Gastroesophageal sphincter (tissue), 4 donors: ENCODE measurements at places on chromosomes 7 and 10.

DNA sequence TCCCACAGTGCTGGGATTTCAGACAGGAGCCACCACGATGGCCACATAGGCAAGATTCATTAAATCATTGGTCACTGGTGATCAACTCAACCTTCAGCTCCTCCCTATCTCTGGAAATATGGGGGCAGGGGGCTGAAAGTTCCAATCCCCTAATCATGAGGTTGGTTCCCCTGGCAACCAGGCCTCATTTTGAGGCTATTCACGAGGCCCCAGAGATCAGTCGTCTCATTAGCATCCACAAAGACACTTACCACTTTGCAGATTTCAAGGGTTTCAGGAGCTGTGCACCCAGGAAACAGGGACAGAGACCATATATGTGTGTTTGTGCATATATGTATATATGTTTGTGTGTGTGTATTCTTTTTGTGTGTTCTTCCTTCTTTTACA lies 7.7 kb upstream of the GUSB start:
- ATAC-seq, result no peak

GRCh38 chr10:88077977-88078376 lies 214.6 kb downstream of the PTEN start:
- no peak for ATAC-seq

GRCh38 chr7:99083068-99083651 lies 60.7 kb downstream of the SMURF1 start:
- ATAC-seq, result no peak

DNA sequence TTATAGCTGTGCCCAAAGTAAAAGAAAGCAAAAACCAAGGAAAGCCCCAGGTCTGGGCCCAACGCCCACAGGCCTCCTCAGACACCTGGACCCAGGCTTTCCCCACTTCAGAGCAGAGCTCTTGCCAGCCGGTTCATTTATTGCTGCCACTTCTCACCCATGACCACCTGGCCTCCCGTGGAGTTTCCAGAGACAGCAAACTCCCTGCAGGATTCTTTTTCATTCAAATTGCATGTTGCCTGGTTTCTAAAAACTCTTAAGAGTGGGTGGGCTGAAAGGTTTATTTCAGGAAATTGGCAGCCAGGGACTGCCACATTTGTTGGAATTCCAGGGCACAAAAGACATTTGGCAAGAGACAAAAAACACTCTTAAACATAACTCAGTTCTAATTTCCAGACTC lies 4.7 kb downstream of the VOPP1 start:
- ATAC-seq, result no peak

DNA sequence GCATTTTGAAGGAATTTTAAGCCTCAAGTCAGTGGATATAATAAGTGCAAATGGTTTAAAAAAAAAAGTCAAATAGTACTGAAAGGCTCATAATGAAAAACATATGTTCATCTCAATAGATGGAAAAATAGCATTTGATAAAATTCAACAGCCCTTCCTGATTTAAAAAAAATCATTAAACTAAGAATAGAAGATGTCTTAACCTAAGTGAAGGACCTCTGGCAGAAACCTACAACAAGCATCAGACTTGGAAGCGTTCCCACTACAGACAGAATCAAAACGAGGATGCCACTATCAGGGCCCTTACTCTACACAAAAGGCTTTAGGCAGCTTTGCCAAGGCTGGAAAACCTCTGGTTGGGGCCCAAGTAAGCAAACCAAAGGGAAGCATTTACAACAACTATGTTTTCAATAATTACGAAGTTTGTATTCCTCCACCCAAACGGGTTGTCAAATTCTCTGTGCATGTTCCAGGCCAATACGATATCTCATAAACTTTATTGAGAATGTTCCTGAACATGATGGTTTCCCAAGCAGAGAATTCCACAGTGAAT lies 45.1 kb downstream of the CYTH3 start:
- ATAC-seq, result no peak

DNA sequence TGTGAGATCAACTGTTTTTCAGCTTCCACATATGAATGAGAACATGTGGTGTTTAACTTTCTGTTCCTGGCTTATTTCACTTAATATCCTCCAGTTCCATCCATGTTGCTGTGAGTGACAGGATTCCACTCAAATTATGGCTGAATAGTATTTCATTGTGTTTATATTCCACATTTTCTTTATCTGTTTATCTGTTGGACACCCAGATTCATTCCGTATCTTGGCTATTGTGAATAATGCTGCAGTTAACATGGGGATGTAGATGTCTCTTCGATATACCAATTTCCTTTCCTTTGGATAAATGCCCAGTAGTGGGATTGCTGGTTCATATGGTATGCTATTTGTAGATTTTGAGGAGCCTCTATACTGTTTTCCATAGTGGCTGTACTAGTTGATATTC lies 47.9 kb downstream of the GALNT11 start:
- no peak for ATAC-seq

DNA sequence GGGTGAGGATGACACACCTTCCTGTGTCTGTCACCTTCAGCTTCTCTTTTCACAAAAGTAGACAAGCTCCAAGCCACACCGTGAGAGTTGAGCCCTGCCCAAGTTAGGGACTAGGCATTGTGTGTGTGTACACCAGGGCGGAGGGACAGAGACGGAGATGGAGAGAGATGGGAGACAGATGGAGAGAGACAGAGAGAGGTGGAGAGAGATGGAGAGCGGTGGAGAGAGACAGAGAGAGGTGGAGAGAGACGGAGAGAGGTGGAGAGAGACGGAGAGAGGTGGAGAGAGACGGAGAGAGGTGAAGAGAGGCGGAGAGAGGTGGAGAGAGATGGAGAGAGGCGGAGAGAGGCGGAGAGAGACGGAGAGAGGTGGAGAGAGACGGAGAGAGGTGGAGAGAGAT lies 207.0 kb downstream of the DNAJB6 start:
- ATAC-seq, result no peak

DNA sequence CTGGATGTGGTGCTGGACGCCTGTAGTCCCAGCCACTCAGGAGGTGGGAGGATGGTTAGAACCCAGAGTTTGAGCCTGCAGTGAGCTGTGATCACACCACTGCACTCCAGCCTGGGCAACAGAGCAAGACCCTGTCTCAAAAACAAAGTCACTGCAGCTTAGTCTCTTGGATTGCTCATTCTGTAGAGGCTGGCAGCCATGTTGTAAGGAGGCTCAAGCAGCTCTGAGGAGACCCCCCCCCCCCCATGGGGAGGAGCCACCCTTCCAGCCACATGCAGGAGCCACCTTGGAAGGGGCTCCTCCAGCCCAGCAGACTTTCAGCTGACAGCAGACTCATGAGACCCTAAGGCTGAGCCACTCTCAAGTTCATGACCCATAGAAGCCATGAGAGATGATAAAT lies 68.4 kb downstream of the FOXL3 start:
- no peak for ATAC-seq

- ATAC-seq, result no peak
Observed at GRCh38 chr7:5422396-5423305, 983 bp downstream of the TNRC18 start.

DNA sequence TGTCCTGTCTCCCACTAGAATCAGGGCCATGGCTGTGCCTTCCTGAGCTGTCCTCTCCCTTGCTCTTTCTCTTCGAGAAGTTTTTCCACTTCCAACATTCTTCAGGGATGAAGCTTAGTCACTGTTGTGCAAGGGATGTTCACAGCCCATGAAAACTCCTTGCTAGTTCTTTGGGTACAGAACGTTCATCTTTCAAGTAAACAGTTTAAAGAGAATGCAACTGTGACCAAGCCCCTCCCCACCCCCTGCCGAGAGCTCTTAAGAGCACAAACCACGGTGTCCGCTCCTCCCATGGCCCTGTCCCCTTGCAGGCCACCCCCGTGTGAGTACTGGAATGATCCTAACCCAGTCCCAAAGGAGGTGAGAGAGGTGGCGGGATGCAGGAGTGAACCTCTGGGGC lies 161.1 kb upstream of the RHEB start:
- ATAC-seq, result peak; percentile 89

- ATAC-seq, result no peak
Observed at GRCh38 chr10:121519901-121520493, 78.2 kb downstream of the FGFR2 start.

GRCh38 chr10:4301291-4302045 lies 516.5 kb upstream of the KLF6 start:
- no peak for ATAC-seq

GRCh38 chr7:42674541-42674940 lies 237.3 kb downstream of the C7orf25 start:
- ATAC-seq, result no peak

DNA sequence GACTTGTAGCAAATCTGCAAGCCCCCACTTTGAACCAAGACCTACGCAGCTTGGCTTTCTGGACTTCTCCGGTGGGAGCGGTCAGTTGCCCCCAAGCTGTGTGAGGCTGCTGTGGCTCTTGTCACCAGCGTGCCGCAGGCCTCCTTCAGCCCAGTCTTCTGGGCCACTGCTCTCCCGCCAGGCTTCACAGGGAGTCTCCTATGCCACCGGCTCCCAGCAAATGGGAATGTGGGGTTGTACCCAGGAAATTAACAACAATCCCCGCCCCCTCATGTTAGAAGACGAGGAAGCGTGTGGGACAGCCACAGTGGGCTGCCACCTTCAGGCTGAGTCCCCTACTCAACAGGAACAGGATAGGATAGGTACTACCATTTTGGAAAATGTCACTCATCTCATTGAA lies 4.2 kb downstream of the WDR86 start:
- ATAC-seq, result no peak

DNA sequence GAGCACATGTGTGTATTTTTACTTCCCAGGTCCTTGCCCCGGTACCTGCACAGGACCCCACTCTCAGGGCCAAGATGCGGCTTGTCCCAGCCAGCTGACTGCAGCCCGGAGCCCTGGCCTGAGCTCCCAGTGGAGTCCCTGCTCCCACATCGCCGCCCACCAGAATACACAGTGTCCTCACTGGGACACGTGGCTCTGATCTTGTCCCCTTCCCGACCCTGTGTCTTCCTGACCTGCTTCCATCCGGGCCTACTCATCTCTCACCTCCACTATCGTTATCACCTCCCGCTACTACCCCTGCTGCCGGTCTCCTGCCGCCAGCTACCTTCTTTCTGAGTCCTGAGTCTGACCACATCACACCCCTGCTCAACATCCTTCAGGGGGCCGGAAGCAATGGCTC lies 146.3 kb upstream of the CHST15 start:
- no peak for ATAC-seq

DNA sequence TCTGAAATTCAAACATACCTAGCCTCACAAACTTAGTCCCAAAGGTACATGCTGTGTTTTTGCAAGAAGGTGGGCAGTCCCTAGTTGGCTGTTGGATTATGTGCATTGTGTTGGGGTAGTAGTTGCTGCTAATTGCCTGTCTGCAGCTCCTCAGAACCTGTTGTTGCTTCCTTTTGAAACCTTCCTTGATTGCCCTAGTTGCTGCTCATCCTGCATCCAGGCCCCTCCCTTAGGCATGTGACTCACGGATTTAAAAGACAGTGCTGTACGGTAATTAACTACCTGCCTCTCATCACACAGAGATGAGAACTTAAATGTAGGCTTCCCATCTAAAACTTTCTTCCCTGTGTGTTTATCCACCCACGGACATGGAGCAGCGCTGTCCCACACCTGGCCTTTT lies 67.7 kb downstream of the BMPR1A start:
- no peak for ATAC-seq

- ATAC-seq, result no peak
Observed at GRCh38 chr7:155027879-155028278, 25.0 kb upstream of the PAXIP1 start.

DNA sequence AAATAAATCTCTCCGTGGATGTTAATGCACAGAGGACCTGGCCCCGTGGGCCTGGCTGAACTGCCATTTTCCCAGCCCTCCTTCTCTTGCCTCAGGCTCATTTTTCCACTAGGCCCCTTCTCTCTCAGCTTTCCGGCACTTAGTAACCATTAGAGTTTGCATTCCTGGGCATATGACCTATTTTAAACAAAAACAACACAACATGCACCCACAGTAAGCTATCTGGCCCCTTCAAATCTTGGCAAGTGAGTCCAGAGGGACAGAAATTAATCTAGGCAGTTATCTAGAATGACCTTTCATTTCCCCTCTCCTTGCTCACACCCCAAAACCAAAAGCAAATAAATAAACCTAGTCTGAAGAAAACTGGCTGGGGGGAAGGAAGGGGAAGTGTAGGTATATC lies 11.7 kb downstream of the FBXW4 start:
- ATAC-seq, result no peak

- ATAC-seq, result no peak
Observed at GRCh38 chr10:48778193-48778857, 93.7 kb downstream of the WDFY4 start.

DNA sequence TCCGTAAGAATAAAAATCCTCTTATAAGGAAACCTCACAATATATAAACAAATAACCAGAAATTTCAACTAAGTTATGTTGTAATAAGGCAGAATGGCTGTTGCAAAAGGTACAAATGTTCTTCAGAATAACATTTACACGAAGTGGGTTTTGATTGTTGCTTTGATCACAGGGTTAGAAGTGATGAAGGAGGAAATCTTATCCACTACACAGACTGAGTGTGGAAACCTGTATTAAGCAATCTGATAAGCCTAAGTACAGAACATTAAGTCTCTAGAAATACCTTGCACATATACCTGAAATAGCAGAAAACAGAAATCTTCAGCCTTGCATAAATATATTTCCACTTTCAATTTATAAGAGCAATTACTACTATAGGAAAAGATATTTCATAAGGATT lies 251.9 kb downstream of the ETV1 start:
- ATAC-seq, result no peak

GRCh38 chr7:131893631-131894340 lies 337.4 kb upstream of the PODXL start:
- ATAC-seq, result no peak

GRCh38 chr7:2199956-2200583 lies 32.7 kb downstream of the MAD1L1 start:
- no peak for ATAC-seq

GRCh38 chr10:93854975-93855374 lies 38.8 kb upstream of the SLC35G1 start:
- ATAC-seq, result no peak

DNA sequence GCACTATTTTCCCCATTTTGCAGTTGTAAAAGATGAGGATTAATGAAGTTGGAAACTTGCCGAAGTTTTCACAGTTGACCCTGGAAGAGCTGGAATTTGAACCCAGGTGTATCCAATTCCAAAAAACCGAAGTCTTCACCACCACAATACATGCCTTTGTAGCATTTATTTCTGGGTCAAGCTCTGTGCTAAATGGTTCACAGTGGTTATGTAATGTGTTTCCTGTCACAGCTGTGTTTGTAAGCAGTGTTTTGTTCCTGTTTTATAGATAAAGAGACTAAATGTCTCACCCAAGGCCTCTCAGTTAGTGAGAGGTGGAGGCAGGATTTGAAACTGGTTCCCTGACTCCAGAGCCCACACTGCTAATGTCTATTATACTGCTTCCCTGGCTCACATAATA lies 17.6 kb downstream of the SFTPA2 start:
- no peak for ATAC-seq
